ENCODE measurements at places on chromosomes 2 and 18.

DNA sequence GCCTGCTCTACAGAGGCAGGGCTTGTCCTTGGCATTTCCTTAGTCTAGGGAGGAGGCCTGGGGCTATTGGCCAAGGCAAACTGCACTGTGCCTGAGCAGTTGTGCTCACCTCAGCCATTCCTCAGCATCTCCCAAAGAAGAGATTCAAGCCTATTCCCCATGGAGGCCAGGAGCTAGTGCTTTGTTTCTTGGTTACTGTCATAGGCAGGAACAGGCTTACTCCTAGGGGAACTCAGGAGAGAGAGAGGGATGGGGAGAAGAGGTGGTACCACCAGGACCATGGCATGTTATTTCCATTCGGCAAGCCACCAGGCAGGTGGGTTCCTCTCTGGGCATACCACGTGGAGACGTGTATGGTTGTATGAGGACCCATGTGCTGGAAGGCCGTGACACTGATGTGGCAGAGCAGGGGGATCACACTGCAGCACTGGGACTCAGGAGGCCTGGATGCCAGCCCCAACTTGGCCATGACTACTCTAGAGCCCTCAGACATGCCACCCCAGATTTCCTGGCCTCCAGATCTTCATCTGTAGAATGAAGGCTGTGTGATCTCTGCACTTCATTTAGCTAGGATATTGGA is 233.7 kb downstream of the LOXHD1 start:
- DNase-seq = no peak

GRCh38 chr2:69771461-69771860 is 29.5 kb downstream of the ANXA4 start:
- no peak for DNase-seq

GRCh38 chr2:3044587-3045317 is 332.9 kb downstream of the EIPR1 start:
- DNase-seq = no peak

DNA sequence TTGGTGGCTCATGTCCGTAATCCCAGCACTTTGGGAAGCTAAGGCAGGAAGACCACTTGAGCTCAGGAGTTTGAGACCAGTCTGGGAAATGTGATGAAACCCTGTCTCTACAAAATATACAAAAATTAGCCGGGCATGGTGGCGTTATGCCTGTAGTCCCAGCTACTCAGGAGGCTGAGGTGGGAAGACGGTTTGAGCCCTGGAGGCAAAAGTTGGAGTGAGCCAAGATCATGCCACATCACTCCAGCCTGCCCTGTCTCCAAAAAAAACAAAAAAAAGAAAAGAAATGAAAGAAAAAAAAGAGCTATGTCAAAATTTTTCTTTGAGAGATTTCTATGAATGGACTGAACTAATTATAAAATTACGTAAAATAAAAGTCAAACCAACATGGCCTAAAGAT is 34.7 kb downstream of the ROCK2 start:
- no peak for DNase-seq

DNA sequence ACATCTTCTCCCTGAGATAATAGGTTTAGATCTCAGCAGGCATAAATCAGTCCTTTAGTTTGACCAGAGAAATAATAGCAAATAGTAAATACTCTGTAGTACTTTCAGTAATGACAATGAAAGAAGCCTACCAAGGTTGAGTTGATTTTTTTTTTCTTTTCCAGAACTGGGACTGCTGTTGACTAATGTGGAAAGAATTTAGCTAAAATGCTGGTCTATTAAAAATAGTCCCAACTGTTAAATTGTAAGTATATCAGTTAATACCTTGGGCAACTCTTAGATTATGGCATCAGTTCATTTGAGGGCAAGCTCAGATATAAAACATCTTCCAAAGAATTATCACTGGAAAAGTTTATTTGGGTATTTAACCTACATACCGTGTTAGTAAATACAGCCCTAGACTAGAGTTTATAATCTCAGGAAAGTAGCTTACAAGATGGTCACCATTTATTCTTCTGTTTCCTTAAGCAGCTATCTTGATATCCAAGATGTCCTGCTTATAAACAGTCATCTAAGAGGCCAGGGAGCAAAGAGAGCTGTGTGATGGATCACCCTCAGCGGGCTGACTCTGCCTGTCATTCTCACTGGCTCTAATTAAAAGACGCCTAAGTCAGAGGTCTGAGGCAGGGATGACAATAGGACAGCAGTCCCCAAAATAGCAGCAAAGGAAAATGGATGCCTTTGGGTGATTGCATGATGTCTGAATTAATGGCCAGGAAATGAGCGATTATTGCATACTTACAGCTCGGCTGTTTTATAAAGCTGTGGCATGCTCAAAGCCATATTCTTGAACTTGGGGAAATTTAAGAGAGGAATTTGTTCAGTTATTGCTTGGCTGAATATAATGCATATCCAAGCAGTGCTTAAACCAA is 121.3 kb downstream of the MTX2 start:
- no peak for DNase-seq

DNA sequence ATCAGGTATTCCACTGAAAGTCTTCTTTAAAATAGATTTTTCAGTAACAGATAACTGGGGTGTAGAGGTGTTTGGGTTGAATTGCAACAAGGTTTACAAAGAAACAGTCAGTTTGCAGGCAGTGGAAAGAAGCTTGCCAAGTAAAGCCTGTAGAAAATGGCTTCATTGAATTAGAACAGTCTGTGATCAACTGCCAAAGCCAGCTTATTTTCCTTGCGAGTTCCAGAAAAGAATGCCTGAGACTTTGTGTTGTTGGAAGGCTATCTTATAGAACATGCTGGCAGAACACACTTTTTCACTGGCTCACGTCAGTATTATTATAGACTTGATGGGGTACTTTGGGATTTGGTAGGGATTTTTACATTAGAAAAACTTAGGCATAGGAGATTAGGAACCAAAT is 601.0 kb downstream of the XIRP2 start:
- DNase-seq = no peak

- DNase-seq = no peak
Measured at GRCh38 chr2:157127249-157128012, 130.1 kb upstream of the GALNT5 start.

DNA sequence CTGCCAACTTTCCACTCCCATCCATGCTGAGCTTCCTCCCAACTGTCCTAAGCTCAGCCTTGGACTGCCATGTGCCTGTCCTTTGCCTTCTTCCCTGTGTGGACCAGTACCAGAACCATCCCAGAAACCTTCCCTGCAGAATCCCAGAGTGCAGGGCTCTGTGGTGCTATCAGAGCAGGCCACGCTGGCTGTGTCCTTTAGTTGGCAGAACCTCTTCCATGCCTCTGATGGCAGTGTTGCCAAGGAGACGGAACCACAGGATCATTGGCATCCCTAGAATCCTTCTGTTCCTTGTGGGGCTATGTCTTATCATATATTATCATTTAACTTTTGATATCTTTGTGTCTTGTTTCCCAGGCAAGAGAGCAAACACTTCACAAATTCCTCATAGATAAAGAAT is 73.0 kb upstream of the NOSTRIN start:
- DNase-seq = no peak

- DNase-seq = no peak
Measured at GRCh38 chr2:31698722-31699121, 118.0 kb upstream of the SRD5A2 start.

DNA sequence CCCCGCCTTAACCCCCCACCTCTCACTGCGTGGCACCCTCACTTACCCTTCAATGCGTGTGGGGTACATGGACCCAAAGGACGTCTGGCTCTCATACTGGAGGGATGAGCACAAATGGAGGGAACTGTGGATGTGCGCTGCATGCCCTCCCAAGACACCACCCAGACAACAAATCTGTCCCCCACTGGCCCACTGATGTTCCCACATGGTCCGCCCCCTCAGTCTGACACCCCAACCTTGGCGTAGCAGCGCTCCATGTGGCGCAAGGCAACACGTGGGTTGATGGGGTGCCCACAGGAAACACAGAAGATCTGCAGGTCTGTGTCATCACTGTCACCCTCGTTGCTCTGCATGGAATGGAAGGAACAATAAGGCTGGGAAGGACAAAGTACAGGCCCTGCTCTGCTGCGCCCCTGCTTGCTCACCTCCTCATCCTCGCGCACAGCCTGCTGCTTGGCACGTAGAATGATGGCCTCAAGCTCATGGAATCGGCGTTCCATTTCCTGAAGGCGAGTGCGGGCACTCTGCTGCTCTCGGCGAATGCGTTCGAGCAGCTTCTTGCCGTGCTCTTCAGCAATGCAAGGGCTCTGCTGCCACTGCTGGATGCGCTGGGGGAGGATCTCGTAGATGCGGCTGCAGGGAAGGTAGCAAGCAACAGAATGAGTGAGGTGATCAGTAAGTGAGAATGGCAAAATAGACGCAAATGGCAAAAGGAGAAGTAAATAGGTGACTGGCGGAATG is 2.3 kb upstream of the MBD1 start:
- no peak for DNase-seq

DNA sequence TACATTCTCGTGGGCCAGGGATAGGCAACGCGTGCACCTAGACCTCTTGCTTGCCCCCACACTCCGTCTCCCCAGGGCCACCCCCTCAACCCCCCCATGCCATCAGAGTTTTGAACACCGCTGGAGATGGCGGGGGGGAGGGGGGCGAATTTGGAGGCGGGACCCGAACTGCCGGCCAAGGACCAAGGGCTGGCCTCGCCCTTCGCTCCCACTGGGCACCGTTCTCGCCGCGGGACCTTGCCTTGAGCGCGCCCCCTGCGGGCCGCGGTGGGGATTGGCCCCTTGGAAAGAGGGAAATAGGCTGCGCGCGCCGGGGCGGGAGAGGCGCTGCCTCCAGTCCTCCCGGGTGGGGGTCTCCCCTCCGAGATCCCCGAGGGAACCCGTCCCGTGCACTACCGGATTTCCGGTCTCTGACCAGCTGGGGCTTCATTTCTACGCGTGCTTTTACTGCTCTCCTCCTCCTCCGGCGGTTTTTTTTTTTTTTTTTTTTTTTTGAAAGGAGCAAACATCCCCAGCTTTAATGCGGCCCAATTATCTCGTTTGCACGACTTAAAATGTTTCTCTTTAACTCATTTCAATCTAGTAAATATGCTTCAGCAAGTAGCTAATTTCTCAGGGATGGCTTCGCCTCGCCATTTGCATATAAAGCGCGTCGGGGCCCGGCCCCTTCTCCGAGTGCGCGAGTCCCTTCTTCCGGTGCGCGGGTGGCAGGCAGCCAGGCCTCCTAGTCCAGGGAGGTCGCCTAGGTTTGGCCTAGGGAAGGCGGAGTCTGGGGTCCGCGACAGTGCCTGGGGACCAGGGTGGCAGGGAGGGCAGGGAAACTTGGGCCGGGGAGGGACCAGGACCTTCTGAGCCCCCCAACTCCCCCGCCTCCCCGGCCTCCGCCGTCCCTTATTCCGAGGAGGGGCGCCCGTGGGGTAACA is 10.0 kb upstream of the GBX2 start:
- no peak for DNase-seq

GRCh38 chr2:153770359-153770991 is 101.2 kb upstream of the GALNT13 start:
- no peak for DNase-seq

DNA sequence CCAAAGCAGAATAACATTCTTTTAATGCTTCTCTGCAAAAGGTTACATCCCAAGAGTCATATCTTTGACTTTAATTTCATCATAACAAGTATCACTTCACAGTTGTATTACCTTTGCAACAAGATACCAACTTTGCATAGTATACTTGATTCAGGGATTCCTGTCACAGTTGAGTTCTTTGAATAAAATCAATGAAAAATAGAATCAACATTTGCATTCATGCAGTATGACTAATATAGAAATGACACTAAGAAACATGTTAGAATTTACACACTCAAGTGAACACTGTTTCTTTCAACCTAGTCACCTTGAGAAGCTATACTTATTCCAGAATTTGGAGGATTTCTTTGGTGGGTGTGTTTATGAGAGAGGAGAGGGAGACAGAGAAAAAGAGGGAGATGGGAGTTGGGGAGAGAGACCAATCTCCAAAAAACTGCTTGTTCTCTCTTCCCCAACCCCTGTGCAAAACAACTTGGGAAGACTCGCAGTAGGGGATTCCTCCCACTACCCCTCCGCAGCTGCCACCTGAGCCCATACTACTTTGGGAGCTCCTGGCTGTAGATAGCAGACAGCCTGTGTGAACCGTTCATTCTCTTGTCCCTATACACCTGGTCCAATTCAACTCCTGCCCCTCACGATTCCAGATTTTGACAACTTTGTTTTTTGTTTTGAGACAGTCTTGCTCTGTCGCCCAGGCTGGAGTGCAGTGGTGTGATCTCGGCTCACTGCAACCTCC is 57.7 kb downstream of the PELI1 start:
- no peak for DNase-seq

DNA sequence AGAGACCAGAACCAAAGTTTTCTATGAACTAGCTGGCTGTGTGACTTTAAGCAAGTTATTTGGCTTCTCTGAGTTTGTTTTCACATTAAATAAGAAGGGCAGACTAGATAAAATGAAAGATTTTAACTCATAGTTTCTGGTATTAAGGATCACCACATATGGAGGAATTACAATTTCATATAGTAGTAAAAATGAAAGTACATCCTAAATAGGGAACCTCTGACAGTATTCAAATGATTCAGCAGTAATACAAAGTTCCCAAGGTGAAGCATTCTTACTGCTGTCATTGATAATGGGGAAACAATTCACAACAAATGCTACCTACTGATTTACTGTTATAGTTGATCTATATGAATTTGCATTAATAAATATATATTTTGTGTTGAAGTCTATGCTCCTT is 170.3 kb upstream of the VRK2 start:
- DNase-seq = no peak

DNA sequence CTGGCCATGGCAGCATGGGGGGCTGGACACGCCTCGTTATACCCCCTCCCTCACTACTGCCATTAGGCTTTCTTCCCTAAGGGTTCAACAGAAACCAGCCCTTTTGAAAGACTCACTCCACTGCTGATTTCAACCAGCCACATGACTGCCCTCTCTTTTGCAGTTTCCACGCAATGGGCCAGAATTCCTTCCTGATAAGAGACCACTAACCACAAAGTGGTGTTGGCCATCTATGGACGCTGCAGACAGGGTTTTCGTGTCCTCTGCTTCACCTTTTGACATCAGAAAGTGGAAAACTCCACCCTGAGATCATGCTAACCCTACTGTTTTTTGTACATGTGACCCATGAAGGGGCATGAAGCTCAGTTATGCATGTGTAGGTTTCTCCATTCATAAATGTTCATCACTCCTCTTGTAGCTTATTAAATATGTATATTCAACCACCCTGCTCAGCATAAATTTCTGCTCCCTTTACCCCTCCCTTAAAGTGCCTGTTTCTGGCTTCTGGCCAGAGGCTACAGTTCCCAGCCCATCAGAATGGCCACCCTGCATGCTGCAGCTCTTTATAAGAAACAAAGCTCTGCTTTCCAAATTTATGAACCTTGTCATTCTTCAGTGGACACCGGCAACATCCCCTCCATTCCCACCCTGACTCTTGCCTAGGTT is 106.6 kb upstream of the MSH6 start:
- DNase-seq = no peak

GRCh38 chr18:78239090-78239457 is 740.5 kb upstream of the SALL3 start:
- no peak for DNase-seq

DNA sequence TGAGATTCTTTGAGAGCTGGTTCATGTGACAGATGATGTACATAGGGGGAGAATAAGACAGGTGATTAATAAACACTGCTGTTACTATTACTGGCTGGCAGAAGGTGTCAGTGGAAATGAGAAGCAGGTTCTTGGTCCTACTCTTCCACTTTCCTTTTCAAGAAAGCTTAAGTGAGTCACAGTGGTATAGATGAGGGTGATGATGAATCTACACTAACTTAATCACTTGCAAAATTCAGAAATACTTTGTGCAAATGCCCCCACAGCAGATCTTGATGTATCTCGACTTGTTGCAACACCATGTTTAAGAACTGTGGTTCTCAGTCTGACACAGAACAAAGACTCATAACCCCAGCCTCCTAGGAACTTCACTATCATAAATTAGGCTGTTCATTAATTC is 35.9 kb upstream of the MGAT5 start:
- DNase-seq = peak; percentile 34

GRCh38 chr2:214482728-214483127 is 71.9 kb downstream of the VWC2L start:
- DNase-seq = no peak

Data from activated naive CD4-positive, alpha-beta T cell treated with anti-CD3 and anti-CD28 coated beads, Interleukin-2, amount 50 U/mL, for 16 hours (primary cell).